ENCODE measurements at places on chromosomes 6 and 20.

DNA sequence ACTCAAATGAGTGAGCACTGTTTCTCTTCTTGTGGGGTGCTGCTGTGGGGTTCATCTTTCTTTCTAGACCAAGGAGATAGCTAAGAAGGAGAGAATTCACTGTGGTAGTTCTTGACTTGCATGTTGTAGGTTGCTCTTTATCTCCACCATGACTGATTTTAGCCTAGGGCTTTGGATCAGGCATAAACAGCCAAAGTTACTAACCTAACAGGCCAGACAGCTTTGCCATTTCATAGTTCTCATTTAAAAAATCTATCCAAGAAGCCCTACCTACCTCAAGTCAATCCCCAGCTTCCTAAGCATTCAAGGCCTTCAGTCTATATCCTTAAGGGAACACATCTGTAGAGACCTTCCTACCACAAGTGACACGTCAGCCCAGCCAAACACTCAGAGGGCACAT lies 107.9 kb upstream of the CARMIL1 start:
- no peak for DNase-seq

DNA sequence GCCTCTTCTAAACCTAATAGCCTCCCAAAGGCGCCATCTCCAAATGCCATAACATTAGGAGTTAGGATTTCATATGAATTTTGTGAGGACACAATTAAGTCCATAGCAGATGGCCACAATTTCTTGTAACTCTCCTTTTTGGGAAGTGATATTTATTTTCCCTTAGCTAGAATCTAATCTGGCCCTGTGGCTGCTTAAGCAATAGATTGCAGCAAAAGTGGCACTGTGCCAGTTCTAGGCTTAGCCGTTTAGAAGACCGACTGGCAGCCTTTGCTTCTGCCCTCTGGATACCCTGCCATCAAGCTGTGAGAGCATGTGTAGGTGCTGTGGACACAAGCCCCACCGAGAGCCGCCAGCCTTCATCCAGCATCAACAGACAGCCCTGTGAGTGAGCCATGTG lies 15.9 kb upstream of the ADGB start:
- no peak for DNase-seq

DNA sequence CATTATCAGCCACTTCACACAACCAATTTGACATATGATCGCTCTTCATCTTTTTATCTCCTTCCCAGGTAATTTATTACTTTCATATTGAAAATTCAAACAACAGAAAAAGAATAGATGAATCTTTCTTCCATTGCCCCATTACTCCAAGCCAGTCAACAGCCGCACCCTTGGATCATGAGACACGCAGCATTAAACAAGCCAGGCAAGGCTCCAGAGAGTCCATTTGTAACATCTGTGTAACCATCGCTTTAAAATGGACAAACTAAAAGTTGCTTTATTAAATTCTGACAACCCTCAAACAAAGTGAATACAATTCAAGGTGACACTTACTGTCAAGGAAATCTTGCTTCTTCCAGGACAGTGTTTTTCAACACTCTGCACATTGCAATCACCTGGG lies 200.3 kb downstream of the EPM2A start:
- no peak for DNase-seq

- DNase-seq, result no peak
These were observed 151.3 kb downstream of the DLL1 start for GRCh38 chr6:170139531-170139930.

DNA sequence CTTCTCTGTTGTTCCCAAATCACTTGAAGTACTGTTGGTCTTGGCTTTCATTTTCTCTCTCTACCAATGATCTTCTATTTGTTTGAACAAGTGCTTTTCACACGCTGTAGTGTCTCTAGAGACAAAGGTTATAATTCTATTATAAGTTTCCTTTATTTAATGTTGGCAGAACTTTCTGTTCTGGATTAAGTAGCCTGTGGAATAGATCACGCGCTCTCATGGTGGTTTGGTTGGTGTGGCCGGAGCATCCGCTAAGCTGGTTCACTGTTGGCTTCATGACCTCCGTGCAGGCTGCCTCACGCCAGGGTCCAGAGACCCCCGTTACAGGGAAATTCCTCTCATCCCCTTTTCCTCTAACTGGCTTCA lies 30.9 kb upstream of the KIF25 start:
- no peak for DNase-seq

DNA sequence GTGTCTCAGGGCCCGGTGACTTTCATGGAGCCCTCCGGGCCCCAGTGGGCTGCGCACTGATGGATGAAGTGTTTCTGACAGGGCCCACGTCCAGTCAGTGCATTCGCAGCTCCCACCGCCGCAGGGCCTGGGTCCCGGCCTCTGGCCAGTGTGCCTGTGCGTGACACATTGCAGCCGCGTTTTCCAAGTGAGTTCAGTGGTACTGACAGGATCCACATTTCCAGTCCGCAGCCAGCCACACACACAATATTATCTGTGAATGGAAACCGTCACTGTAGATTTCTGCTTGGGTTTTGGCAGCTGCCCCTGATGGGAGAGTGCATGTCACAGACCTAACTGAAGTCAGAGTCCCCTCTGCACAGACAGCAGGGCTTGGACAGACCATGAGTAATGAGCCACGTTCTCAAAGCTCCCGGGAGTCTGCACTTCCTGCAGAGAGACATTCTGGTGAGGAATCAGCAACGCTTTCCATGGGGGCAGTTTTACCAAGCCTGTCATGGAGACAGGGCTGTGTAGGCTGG lies 171.4 kb downstream of the MYLK4 start:
- DNase-seq, result no peak

DNA sequence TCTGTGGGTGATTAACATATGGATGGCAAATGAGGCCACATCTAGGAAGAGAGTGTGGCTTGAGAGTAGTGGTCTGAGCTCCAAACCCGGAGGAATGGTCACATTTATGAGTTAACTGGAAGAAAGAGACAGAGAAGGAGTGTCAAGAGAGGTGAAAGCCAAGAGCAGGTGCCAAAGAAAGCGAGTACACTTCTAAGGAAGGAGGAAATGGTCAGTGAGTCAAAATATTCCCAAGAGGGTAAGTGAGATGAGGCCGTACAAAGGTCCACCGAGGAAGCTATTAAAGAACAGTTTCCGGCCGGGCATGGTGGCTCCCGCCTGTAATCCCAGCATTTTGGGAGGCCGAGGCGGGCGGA lies 104.5 kb upstream of the RNF24 start:
- no peak for DNase-seq

DNA sequence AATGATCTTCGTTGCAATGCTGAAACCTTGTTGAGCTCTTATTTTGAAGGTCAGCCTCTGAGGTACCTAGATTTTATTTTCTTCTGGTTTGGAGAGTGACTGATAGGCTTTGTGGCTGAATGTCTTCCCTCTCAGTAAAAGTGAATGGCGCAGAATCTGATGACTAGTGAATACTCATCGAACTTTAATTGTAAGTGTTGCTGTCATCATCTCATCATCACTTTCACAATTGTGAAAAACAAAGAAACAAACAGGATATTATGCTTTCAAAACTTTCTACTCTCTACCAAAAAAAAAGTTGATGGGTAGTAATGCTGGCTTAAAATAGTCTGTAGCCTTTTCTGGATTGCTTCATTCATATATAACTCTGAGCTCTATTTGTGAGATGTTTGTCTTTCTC lies 239.5 kb upstream of the RAB32 start:
- DNase-seq, result no peak

DNA sequence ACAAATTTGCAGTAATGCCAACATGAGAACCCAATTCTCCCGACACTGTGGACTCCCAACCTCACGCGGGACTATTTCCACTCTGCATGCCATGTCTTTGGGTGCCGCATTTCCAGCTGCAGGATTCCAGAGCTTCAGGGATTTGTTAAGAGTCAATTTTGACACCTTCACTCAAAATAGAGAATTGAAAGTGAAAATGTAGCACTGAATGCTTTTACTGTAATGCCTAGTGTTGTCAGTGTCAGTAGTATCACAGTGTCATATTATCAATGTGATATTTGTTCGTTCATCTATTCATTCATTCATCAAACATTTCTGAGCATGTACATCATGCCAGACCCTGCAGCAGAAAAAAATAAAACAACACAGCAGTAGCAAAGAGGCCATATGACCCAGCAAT lies 13.4 kb upstream of the FAM50B start:
- no peak for DNase-seq

DNA sequence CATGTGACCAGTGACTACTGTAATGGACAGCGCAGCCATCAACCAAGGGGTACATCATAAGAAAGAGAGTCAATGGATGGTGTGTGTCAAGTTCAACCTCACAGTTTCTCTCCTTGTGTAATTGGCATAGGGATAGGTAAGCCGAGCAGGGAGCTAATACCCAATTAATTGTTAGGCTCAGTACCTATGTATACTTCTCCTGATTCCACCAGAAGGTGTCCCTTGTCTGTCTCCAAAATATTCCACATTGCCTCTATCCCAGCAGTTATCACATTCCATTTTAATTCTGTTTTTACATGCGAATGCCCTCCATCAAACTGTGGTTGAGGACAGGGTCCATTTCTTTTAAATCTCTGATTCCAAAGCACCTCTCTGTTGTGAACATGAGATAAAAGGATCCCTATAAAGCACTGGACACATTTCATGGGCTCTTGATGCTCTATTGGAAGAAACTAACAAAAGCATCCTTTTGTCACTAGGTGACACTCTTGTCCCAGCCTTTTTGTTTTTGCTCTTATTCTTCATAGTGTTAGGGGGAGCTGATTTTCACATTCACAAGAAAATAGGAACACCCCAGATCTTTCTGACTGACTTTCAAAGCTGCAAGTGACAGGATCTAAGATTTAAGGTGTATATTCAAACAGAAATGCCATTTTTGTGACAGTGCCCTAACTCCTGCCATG lies 38.9 kb downstream of the FBXO9 start:
- no peak for DNase-seq

GRCh38 chr6:73121421-73121993 lies 103.8 kb downstream of the KHDC1L start:
- DNase-seq, result no peak

- no peak for DNase-seq
These were observed 1012.7 kb downstream of the EYS start for GRCh38 chr6:64694356-64694755.

GRCh38 chr6:33107641-33108040 lies 31.9 kb downstream of the HLA-DPB1 start:
- no peak for DNase-seq

- DNase-seq, result no peak
These were observed 226.9 kb downstream of the TFAP2B start for GRCh38 chr6:51045548-51045947.

- no peak for DNase-seq
These were observed 3.1 kb downstream of the STK38 start for GRCh38 chr6:36544228-36544627.

DNA sequence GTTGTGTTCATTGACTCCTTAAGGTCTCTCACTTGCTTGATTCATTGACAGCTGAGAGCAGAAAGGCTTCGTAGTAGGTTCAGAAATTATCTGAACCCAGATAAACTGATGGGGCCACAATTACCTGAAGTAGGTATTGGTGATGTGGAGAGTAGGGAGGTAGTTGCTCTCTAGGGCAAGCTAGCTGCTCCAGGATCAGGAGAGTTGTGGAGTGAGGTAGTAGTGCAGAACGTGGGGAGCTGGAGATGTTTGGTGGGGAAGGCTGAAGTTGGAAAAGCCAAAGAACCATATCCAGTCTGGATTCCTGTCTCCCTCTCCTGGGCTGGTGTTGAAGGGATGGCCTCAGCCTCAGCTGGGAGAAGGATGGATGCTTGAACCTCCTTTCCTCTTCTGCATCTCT lies 15.9 kb downstream of the TJAP1 start:
- no peak for DNase-seq

DNA sequence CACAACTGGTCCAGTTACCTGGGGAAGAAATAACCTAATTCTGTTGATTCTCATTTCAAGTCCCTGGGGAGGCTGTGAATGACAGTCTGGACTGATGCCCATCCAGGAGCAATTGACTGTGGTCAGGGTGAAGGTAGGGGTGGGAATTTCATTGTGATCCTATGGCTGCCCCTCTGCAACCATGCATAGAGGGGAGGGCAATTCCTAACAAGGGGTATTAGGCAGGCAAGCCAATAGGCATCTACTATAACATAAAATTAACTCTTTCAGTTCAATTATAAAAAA lies 44.0 kb upstream of the TRAM2 start:
- no peak for DNase-seq

DNA sequence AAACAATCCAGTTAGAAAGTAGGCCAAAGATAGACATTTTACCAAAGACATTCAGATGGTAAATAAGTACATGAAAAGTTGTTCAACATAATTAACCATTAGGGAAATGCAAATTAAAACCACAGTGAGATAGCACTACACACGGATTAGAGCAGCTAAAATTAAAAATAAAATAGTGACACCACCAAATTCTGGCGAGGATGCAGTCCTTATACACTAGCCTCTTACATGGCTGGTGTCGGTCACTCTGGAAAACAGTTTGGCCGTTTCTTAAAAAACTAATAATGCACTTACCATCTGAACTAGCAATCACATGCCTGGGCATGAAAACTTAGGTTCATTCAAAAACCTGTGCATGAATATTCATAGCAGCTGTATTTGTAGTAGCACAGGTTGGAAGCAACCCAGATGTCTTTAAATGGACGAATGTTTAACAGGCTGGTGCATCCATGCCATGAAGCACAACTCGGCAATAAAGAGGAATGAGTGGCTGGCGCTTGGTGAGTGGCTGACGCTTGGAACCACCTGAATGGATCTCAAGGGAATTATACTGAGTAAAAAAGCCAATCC lies 77.0 kb downstream of the FAM120B start:
- no peak for DNase-seq

- DNase-seq, result no peak
These were observed 845 bp downstream of the ZMYND8 start for GRCh38 chr20:47355489-47356219.

DNA sequence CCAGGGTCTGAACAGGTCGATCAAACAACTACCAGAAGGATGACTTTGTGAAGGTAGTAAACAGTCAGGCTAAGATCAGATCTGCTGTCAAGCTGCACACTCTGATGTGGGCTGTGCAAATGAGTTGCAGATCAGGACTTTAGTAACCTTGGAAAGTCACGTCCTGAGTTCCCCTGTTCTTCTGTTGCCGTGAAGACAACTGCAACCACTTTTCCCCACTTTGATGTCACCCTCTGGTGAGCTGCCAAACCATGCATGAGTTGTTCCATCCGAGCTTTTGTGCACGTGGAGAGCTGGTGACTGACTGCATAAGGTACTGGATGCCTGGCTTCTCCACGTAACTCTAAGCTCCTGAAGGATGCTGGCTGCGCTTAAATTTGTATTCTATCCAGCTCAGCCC lies 111.0 kb downstream of the CD83 start:
- no peak for DNase-seq

DNA sequence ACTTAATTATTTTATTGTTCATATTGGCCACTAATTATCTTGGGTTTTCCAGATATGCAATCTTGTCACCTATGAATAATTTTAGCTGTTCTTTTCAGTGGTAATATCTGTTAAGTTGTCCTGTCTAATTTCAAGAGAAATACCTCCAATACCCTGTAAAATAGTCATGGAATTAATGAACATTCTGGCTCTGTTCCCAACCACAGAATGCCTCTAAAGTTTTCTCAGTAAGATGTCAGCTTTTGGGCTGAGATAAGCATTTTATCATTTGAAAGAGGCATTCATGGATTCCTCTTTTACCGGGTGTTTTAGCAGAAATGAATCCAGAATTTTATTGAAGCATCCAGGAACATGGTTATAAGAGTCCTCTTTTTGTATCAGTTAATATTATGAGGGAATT lies 109.3 kb downstream of the WDR27 start:
- DNase-seq, result no peak

Data from stimulated activated CD8-positive, alpha-beta memory T cell treated with anti-CD3 and anti-CD28 coated beads, Interleukin-15, amount 100 ng/mL, for 4 hours (primary cell).